ENCODE measurements at places on chromosomes 11 and 22.
A peak's percentile ranks its signal among the peaks of the same experiment; 100 is the strongest.

- DNase-seq, result no peak
Measured at GRCh38 chr22:23743303-23743705, 7.6 kb downstream of the ZNF70 start.

DNA sequence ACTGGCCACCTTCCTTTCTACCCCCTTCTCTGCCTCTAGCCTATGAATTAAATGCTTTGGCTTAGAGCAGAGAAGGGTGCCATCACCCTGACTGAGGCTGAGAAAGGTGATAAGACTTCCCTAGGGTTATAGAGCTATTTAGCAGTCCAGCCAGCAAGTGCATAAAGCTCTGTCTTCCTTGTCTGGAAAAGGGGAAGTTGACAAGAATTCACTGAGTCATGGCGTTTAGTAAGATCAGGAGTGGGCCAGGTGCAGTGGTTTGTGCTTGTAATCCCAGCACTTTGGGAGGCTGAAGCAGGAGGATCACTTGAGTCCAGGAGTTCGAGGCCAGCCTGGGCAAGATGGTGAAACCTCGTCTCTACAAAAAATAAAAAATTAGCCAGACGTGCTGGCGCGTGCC, 63.1 kb downstream of the LHFPL7 start:
- DNase-seq, result no peak

- DNase-seq, result no peak
Measured at GRCh38 chr11:14625586-14626205, 17.9 kb upstream of the PDE3B start.

- no peak for DNase-seq
Measured at GRCh38 chr22:37832022-37832857, 9.1 kb downstream of the GALR3 start.

GRCh38 chr11:78221396-78222315, 32.9 kb downstream of the USP35 start:
- no peak for DNase-seq

GRCh38 chr11:102843489-102843888, at the start of gene MMP3:
TSS of gene MMP3 (minus strand) at chr11:102843609. CDS start at chr11:102843546, 63 bp downstream.
- peak; percentile 55 for DNase-seq

DNA sequence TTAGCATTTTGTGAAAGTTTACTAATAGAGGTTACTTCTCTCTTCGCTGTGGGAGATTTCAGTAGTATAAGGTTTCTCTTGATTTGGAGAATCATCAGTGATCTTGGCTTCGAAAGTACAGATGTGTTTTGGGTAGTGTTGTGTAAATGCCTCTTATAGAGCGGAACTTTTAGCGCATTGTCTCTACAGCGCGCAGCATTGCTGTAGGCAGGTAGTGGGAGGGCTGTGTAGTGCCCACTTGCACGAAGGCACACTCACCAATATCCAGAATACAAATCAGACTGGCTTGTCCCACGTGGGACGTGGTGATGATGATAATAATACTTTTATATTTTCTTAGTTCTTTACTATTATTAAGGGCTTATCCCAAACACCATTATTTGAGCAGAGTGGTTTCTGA, 51.4 kb downstream of the FAM83F start:
- no peak for DNase-seq

DNA sequence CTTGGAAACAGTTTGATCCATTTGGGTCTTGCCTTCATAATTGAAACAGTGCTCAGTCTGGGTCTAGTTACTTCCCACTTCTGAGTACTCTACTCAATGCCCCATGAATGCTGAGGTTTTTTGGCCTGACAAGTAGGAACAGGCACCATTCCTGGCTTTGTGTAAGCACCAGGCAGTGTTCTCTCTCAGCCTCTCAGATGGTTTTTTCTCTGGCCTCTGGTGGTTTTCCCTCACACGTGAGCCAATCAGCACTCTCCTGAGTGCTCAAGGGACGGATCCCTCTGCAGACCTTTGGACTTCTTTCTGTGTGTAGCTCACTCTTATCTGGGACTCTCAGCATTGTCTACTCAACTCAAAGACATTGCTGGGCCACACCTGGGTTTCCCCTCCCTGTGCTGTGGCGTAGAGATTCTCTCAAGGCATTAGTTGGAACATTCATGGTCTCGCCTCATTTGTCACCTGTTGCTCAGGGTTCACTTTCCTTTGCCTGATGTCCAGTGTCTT, 21.3 kb downstream of the SIK2 start:
- DNase-seq, result no peak

DNA sequence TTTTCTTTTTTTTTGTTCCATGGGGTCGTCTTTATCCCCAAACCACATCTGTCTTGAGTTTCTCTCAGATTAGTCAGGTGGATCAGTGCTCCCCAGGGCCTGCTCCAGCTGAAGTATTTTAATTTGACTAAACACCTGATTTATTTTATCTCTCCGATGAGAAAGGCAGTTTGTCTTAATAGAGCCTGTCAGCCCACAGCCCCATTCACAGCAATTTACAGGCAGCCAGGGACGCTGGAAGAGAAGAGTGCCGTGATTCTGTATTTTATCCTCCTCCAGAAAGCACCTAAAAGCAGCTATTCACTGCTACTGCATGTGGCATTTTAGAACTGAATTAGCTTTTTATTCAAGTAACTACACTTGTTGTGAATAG, 164.5 kb downstream of the SOX6 start:
- DNase-seq, result no peak

DNA sequence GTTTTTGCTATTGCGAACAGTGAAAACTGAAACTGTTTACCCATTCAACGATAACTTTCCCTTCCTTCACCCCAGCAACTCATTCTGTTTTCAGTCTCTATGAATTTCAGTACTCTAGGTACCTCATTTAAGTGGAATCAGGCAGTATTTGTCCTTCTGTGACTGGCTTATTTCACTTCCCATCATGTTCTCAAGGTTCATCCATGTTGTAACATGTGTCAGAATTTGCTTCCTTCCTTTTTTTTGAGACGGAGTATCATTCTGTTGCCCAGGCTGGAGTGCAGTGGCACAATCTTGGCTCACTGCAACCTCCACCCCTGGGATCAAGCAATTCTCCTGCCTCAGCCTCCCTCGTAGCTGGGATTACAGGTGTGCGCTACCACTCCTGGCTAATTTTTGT, 23.7 kb downstream of the HTR3B start:
- no peak for DNase-seq
